ENCODE measurements at places on chromosomes 16 and 17.
A peak's percentile ranks its signal among the peaks of the same experiment; 100 is the strongest.

- no peak for DNase-seq
Measured at GRCh38 chr16:60648290-60648689, 1387.9 kb downstream of the CDH8 start.

- DNase-seq: no peak
Measured at GRCh38 chr17:68302666-68303065, 11.4 kb downstream of the ARSG start.

GRCh38 chr16:3816326-3816725, 64.2 kb downstream of the CREBBP start:
- DNase-seq: no peak

DNA sequence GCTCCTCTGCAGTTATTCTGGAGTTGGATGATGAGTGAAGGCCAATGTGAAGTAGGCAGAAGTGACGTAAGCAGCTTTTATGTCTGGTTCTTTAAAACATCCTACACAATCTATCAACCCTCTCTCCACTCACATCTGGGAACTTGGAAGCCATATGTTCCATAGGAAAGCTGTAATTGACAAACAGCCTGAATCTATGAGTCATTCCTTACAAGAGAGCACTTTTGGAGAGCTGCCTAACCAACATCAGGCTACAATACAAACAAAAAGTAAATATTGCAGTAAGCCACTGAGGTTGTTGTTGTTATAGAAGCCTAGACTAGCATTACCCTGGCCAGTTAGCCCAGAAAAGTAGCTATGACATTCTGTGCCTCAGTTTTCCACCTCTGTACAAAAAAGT, 5.9 kb downstream of the CCL7 start:
- no peak for DNase-seq

DNA sequence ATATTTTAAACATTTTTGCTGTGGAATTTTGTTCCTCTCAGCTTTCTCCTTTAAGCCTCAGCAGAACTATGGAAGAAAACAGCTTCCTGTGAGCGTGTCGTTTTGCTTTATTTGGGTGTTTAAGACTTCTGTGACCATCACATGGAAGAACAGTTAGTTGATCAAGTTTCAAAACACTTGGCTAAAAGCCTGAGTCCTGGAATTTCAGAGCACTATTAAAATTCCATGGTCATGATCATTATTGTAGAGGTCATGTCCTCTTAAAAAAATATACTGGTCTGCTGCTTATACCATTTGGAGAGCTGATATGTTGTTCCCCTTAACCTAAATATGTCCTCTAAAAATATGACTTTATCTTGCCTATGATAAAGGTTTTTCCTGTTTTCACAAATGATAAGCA, 12.6 kb upstream of the CDR2 start:
- no peak for DNase-seq

- no peak for DNase-seq
Measured at GRCh38 chr16:13480801-13481200, 439.2 kb upstream of the ERCC4 start.

DNA sequence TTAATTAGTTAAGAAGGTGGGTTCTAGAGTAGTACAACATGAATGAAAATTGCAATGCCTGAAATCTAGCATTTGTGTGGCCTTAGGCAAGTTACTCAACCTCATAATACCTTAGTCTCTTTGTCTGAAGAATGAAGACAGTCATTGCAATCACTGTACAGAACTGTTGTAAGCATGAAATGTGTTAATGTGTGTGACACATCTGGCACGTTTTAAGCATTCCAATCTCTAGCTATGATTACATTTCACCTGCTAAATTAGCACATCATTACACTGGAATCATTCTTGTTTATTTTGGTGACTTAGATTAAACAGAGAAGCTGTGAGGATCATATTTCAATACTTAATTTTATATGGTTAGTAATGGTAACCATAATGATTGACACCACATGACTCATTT, 629.7 kb upstream of the KIF2B start:
- no peak for DNase-seq

DNA sequence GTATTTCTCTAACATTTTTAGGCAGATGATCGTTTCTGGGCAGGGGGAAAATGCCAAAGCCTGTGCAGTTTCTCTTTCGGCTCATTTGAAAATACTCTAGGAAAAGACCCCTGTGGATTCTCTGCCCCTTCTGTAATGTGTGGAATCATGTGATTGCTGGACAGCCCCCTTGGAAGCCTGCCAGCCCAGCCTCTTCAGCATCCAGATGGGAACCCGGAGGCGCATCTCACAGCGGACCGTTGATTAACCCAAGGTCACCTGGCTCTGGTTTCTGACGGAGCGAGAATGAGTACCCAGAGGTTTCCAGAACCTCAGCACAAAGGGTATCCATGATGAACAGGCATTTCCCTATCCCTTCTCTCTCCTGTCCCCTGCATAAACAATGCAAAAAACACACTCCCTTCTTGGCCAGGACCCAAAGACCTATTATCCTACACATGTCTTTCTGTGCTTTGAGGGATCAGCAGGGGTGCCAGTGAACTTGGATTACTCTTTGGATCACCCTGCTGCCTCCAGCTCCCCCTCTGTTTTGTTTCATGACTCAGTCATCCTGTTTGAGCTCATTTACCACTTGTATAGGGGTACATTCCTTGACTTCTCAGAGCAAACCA, 957.1 kb upstream of the RBFOX1 start:
- no peak for DNase-seq

- peak; percentile 10 for DNase-seq
Measured at GRCh38 chr16:46882304-46882939, 1.7 kb upstream of the GPT2 start.

GRCh38 chr17:29591737-29592608, 959 bp upstream of the ANKRD13B start:
- DNase-seq: peak; percentile 93

- DNase-seq: no peak
Measured at GRCh38 chr16:1647856-1648255, 30.2 kb upstream of the JPT2 start.

DNA sequence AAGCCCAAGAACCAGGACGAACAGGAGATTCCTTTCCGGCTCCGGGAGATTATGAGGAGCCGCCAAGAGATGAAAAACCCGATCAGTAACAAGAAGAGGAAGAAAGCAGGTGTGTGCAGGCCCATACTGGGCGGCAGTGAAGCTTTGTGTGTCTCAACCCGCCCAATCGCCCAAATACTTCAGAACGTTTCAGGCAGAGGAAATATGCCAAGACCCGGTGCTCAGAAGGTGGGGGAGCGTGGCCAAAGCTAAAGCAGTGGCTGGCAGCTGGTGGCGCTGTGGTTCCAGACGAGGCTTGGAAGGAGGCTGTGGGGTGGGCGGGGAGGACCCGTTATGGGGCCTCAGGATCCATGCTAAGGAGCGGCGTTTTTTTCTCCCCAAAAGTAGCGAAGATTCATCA, 1.2 kb downstream of the CCDC137 start:
- no peak for DNase-seq

- no peak for DNase-seq
Measured at GRCh38 chr17:59483860-59484259, 81.5 kb upstream of the DHX40 start.

DNA sequence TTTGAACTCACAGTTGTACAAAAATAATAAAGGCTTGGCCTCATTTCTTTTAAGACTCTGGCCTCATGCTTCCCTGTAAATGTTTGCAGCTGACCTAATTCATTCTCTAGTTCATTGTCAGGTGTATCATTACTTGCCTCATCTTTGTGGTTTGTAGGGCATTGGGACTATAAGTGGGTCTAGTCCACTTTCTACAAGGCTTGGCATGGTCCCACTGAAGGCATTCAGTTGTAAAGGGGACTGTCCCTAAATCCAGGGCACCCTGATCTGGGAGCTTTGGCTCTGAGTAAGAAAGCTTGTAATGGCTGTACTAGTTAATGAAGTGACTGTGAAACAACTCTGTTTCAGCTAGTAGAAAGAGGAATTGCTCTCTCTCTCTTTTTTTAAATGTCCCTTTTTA, 2.7 kb downstream of the KCTD2 start:
- no peak for DNase-seq

GRCh38 chr16:2532494-2533141, 1.4 kb upstream of the CEMP1 start:
- DNase-seq: peak; percentile 42

DNA sequence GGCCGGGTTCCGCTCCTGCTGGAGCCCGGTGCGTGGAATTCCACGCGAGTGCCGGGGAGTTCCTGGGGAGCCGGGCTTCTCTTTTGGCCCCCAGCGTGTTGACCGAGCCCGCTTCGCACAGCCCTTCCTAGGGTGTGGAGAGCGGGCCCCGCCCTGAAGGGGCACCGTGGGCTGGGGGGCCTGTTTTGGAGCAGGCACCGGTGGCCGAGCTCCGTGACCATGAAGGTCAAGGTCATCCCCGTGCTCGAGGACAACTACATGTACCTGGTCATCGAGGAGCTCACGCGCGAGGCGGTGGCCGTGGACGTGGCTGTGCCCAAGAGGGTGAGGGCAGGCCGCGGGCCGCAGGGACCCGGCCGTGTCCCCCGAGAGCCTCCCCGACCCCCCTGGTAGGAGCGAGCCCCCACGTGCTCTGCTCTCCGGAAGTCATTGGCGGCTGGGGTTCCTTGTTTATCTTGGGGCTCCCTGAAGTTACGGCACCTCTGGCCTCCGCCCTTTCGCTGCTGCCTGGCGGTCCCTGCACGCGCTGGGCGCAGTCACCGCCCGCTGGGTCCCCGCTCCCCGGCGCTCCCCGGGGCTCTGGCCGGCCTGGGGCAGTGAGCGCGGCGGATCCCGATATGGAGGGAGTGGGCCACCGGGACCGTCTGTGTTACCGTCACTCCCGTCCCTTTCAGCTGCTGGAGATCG, 528 bp downstream of the HAGHL start:
- no peak for DNase-seq

DNA sequence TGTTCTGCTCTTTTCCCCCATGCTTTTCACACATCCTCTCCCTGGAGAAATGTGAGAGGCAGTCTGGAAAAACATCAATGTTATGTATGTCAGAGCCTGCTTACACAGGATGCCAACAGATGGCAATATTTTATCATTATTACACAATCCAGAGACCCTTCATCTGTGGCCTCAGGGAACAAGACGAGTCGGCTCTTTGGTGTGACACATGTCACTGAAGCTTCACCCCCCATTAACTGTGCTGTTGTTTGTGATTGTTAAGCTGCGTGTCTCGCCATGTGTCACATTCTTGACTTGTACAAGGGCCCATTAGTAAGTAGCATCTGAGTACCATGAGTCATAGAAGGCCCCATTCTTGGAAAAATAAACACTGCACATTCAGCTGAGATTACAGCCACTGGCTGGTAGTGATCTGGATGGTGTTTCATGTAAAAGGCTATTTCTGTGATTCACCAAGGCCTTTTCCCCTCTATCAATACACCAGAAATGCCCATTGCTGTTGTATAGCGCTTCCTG, 682.1 kb upstream of the SOX9 start:
- no peak for DNase-seq

GRCh38 chr17:41116297-41116696, 1.9 kb downstream of the KRTAP4-11 start:
- DNase-seq: no peak

DNA sequence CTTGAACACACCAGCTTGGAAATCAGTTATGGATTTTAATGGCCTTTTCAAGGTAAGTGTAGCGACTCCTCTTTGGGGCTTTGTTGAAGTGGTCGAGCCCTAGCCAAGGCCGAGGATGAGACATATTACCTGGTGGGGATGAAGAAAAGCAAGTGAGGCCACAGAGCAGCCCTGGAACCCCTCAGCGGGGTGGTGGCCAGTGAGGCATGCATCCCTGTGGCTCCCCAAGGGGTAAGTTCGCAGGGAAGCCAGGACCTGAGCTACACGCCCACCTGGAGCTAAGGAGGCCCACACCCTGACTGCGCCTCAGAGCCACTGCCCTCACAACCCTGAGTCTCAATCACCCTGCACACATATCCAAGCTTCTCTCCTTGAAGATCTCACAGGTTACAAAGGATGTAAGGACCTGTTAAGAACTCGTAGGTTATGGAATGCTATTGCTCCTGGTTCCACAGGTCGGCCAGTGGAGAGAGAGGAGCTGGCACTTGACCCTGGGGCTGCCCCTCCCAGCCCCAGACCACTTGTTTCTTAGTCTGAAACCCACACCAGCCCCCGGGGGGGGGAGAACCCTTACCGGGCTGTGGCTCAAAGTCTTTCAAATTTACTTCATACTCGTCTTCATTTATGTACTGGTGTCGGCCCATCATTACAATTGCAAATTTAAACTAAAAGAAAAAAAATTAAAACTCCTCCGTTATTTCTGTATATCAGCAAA, 12.0 kb downstream of the LITAFD start:
- no peak for DNase-seq

DNA sequence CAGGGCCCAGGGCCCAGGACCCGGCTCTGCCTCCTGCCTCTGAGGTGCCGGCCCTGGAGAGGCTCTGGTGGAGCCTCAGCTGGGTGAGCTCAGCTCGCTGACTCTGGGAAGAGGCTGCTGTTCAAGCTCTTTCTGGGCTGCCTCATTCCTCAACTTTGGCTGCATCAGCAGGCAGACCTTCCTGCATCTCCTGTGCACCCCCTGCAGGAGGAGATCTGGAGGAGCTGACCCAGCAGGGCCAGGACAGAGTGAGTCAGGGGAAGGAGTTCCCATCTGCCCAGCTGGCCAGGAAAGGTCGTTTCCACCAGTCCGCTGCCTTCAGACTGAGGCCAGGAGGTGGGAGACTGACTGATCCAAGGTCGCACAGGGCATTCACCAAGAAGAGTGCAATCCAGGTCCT, 10.7 kb downstream of the CRHR1 start:
- no peak for DNase-seq

DNA sequence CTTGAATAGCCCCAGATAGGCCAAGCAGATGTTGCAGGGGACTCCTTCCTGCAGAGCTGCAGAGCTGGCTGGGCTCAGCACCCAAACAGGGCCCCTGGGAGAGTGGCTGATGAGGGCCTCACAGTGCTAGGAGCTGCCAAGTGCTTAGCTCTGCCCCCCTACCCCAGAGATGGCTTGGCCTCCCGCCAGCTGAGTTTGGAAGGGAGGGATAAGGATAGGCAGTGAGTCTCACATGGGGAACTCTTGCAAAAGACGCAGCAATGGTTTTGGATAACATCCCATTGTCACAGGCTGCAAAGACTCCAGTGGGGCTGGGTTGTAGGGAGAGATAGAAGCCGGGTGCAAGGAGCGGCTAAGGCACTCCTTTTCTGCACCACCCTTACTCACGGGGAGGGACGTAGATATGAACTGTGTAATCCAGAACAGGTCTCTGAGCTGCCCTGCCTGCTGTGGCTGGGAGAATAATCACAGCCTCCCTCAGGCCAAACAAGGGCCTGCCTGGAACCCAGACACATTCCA, 52.9 kb upstream of the MAF start:
- no peak for DNase-seq

DNA sequence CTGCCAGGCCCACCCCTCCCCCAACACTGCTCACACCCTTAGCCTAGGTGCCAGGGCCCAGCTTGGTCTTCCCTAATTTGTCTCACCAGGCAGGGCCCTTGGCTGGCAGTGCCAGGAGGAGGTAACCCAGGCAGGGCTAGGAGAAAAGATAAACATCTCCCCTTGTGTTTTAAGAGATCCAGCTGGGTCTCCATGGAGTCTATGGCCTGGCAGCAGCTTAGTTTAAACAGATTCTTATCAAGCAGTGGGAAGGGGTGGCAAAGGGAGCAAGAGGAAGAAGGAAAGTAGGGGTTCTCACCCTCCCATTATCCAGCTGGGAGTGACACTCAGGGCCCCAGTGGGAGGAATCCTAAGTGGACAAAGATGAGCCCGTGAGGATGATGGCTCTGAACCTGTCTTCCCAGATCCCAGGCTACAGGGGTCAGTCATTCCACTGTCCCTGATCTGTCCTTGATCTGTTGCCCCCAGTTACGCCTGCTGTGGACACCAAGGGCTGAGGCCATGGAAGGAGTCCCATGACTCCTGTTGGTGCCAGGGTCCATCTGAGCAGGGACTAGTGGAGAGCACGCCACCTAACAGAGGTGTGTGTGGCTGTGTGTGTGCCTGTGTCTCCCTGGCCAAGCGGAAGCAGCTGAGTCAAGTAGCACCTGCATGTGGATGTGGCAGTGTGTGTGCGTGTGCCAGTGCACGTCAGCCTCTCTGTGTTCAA, 47.4 kb upstream of the MEIOC start:
- DNase-seq: no peak
